ENCODE measurements at places on chromosomes 7 and 10.

DNA sequence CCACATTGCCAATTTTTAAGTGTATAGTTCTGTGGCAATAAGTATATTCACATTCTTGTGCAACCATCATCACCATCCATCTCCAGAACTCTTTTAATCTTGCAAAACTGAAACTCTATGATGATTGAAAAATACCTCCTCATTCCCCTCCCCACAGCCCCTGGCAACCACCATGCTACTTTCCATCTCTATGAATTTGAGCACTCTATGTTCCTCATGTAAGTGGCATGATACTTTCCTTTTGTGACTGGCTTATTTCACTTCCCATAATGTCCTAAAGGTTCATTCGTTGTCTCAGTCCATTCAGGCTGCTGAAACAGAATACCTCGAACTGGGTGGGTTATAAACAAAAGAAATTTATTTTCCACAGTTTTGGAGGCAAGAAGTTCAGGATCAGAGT lies 23.4 kb upstream of the EGR2 start:
- no peak for DNase-seq

- no peak for DNase-seq
Observed at GRCh38 chr7:110675383-110676103, 415.4 kb upstream of the LRRN3 start.

- DNase-seq: no peak
Observed at GRCh38 chr7:149869291-149869650, 4.5 kb upstream of the ATP6V0E2 start.

GRCh38 chr10:74099836-74100235 lies 50.8 kb downstream of the AP3M1 start:
- no peak for DNase-seq

GRCh38 chr10:10644008-10644646 lies 373.5 kb upstream of the CELF2 start:
- DNase-seq: no peak

DNA sequence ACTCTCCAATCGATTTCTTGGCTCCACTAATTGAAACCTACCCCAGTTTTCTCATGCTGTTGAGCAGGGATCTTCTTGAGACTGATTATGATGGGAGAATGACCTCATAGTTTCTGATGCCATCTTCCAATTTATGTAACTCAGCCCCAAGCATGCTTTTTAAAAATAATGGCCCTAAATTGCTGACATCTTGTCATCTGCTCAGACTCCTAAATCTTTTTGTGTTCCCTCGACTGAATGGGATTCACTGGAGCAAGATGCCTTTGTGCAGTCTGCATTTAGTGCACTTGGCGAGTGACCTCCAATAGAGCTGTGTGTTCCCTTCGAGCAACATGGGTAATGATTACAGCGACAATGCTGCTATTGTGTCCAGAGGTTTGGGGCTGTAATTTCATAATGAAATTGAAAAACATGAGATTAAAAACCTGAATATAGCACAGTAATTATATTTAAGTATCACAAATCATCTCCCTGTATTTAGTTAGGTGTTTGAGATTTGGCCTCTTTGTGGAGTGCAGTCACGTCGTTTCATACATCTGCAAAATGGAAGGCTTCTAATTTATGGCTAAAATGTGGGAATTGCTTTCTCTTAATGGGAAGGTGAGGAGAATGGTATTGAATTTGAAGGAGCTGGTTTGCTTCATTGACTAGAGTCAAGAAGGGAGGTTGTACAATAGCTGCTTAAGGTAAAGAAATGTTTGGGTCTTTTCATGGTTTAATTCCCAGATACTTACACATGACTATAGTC lies 192.9 kb downstream of the AUTS2 start:
- no peak for DNase-seq

- DNase-seq: no peak
Observed at GRCh38 chr7:81419731-81420130, 350.1 kb downstream of the HGF start.

DNA sequence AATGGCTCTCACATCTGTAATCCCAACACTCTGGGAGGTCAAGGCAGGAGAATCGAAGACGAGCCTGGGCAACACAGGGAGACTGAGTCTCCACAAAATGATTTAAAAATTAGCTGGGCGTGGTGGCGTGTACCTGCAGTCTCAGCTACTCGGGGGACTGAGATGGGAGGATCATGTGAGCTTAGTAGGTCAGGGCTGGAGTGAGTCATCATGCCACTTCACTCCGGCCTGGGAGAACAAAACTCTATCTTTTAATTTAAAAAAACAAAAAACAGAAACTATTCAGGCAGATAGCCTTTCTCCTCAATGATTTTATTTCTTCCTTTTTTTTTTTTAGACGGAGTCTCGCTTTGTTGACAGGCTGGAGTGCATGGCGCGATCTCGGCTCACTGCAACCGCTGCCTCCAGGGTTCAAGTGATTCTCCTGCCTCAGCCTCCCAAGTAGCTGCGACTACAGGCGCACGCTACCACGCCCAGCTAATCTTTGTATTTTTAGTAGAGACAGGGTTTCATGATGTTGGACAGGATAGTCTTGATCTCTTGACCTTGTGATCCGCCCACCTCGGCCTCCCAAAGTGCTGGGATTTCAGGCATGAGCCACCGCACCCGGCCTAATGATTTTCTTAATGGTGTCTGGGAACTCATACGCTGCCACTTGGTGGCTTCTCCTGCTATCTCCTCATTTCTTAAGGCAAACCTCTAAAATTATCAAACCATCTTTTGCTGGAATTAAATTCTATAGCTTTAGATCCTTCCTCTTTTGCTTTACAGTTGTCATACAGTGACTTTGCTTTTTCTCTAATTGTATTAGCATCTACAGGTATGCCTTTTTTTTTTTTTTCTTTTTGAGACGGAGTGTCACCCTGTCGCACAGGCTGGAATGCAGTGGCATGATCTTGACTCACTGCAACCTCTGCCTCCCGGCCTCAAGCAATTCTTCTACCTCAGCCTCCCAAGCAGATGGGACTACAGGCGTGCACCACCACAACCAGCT lies 22.9 kb downstream of the SRPK2 start:
- DNase-seq: no peak

GRCh38 chr10:75202321-75203045 lies 8.1 kb upstream of the VDAC2 start:
- DNase-seq: no peak

- DNase-seq: no peak
Observed at GRCh38 chr10:58994226-58995057, 182.0 kb upstream of the PHYHIPL start.

DNA sequence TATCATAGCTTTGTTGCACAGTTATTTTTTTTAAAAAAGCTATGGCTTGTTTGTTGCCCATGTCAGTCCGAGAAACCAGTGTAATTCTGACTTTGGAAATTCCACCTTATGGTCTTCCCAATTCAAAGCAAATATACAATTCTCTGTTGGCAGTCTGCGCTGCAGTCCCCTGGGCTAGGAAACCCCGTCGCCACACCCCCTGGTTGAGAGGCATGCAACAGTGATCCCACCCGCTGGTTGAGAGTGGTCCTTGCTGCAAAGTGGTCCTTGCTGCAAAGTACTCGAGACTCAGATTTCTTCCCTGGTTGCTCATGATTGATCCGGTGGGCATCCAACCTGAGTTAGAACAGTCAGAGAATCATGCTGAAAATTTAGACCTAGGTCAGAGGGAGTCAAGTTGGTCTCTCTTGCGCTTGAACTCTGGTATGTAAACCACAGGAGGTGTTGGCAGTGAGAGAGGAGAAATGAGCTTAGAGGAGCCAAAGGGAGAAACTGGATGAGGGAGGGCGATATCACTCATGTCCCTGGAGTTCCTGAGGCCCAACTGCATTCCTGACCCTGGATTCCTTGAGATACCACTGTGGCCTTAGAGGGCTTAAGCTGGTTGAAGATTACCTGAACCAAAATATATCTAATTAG lies 45.0 kb upstream of the STK17A start:
- no peak for DNase-seq

GRCh38 chr7:45182856-45183710 lies 25.5 kb downstream of the RAMP3 start:
- DNase-seq: no peak

DNA sequence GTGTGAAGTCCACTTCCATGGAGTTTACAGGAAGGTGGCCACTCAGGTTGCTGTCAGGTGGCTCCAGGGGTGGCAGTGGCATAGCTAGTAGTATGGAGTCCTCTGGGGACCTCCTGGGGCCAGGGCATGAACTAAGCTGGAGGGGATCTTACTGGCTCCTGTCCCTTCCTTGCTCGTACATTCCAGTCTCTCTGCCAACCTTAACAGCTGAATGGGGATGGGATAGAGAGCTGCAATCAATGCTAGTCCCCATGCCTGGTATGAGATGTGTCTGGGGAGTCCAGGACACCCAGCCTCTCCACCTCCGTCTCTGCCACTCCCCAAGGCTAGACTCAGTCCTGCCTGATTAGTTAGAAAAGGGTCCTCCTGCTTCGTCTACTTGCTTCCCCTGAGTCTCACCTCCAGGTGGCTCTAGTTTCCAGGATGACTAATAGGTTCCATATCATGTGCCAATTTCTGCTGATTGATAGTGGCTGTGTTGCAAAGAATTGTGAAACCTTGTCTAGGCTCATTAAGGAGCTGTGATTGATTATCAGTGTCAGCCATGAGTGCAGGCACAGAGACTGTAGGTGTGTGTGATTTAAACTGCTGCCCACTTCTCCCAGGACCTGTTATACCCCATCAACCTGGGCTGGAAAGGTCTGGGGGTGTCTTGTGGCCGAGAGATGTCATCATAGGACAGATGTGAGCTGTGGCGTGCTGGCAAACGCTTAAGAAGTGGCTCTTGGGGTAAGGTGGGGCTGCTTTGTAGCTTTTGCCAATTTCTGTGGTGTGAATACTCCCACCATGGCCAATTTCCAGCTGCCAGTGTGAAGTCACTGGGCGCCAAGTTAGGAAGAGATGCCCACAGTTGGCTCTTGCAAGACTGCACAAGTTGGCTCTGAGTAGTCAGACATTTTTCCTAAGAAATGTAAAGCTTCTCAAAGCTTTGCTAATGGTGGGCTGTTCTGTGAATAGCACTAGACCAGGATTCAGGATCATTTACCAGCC lies 59.8 kb downstream of the COL13A1 start:
- peak; percentile 74 for DNase-seq

DNA sequence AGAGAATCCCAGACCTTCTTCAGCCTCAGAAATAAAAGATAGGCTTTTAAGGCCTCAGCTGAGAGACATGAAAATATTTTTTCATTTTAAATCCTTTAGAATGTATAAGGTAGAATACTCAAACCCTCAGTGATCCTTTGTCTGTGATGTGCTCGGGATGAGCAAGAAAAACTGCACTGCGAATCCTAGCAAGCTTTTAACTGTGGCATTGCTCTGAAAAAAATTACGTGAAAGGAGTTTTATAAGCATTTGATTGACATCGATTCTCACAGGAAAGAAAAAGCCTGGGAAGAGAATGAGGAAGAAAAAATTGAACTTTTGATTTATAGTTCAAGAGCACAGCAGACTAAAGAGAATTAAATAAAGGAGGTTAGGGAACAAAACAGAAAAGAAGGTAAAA lies 120.0 kb downstream of the TMEM168 start:
- no peak for DNase-seq

GRCh38 chr10:117942226-117942625 lies 104.5 kb downstream of the RAB11FIP2 start:
- DNase-seq: no peak

GRCh38 chr7:145497911-145498525 lies 618.6 kb upstream of the CNTNAP2 start:
- DNase-seq: no peak
